Chondrocyte (in vitro differentiated cells): ENCODE measurements at places on chromosomes 4 and X. TPM values are rescaled to one million over a fixed set of nuclear protein-coding genes. Genes with fewer than 3 reads are reported as not detected.

- DNase-seq, result no peak
These were observed 21.0 kb downstream of the ADH5 start for GRCh38 chr4:99067617-99068016.

DNA sequence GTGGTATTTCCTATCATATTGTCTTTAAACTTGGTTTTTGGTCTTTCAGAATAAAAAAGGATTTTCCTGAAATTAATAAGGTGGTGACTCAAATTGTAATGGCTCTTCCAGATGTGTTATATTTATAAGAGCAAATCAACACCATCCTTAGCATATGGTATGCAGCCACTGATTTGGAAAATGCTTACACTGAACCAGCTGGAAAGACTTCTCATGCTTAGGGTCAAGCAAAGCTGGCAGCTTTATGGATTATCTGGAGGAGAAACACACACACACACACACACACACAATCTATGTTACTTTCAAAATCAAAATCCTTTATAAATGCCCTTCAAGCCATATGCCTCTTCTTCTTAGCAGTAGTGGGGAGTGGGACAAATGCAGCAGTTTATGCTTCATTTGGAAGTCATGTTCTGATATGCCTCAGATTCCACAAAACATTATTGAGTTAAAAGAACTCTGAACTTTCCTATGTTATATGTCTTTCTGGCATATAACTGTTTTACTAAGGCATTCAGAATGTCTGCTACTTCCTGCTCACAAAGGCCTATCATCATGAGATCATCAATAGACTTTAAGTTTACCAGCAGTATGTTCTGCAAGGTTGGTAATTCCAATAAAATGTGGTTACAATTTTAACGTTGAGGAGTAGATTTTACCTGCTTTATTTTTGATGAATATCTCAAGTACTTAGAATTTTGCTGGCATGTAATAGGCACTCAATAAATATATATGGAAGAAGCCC, 72.9 kb upstream of the PRDM5 start:
- no peak for DNase-seq

GRCh38 chr4:133565379-133565778, 416.3 kb downstream of the PCDH10 start:
- no peak for DNase-seq

- DNase-seq, result no peak
These were observed 95.9 kb upstream of the PTPN13 start for GRCh38 chr4:86497980-86498862.

- DNase-seq, result no peak
These were observed 131.2 kb downstream of the GLRA3 start for GRCh38 chr4:174697896-174698295.

DNA sequence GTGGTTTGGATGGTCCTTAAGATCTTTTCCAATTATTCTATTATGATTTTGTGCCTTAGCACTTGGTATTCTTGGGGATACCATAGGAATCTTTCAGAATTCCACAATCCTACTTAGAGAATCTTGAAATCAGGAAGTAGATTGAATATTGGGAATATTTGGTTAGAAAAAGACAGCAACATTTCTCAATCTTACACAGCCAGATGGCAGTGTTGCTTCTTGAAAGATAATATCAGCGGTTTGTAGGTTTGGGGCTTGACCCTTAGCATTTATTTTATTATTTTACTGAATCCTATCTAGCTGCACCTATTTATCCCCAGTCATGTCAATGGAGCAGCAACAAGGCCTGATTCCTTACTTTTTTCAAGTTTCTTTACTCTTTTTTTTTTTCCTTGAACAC, 28.6 kb downstream of the MAGEB1 start:
- no peak for DNase-seq

DNA sequence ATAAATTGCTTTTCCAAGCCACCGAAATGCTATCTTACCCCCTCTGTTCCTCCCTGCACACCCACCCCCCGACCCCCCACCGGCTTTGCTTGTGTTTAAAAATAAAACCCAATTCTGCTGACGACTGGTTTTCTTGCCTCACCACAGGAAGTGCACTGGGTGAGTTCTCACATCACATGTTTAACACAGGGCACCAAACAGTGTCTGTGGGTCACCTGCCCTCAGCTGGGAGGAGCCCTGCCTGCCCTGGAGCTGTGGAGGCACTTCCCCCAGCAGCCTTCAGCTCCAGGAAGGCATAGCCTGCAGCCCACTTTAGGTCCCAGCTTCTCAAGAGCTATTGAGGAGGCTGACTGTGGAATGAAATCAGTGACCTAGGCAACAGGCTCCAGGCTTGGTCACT, 8.8 kb downstream of the TMEM255A start:
- no peak for DNase-seq

- DNase-seq, result no peak
These were observed 16.4 kb upstream of the OTUD4 start for GRCh38 chr4:145196747-145197146.

GRCh38 chrX:14476205-14476604, 53.1 kb upstream of the GLRA2 start:
- DNase-seq, result no peak

DNA sequence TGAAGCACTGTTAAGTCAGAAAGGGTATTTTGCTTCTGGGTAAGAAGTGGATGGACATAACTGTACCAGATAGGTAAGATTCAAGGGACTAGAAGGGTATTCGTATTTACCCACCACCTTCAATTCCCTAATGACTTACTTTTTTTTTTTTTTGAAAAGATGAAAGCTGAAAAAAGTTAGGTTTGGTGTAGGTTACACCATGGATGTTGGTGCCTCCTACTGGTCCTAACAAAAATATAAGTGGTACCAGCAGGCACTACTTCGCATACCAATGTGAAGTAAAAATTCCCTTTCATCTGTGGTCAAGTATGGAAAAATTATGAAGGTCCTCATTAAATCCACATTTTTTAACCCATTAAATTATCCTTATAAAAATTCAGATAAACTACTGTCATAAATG, 7.2 kb downstream of the ANKRD17 start:
- no peak for DNase-seq

DNA sequence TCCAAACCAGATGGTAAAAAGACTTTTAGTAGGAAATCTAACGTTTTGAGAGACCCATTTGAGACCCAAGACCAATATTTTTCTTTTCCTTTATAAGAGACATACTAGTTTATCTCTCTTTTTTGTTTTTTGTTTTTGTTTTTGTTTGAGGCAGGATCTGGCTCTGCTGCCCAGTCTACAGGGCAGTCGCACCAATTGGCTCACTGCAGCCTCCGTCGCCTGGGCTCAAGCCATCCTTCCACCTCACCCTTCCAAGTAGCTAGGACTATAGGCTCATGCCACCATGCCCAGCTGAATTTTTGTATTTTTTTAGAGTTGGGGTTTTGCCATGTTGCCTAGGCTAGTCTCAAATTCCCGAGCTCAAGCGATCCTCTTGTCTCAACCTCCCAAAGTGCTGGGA, 77.2 kb upstream of the FHDC1 start:
- DNase-seq, result no peak

- DNase-seq, result no peak
These were observed 162.5 kb upstream of the GALNT7 start for GRCh38 chr4:173005912-173006633.

DNA sequence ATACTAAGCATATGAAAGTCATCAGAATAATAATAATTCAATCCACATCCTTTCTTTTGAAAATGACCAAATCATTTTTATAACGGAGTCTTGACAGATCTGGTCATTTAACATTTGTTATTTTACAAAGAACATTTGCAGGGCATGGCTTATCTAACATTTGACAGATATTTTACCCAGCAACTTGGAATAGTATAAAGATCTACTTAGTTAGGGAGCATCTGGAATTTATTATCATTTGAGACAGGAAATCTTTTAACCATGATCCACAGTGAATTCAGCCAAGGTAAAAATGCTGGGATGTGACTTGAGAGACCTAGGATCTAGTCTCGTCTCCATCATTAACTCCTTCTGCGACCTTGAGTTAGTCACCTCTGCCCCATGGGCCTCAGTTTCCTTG, 22.4 kb downstream of the STARD8 start:
- DNase-seq, result no peak

- DNase-seq, result no peak
These were observed 322.8 kb upstream of the EDA2R start for GRCh38 chrX:66961665-66962064.

GRCh38 chr4:15149839-15150592, 147.7 kb downstream of the CPEB2 start:
- no peak for DNase-seq

DNA sequence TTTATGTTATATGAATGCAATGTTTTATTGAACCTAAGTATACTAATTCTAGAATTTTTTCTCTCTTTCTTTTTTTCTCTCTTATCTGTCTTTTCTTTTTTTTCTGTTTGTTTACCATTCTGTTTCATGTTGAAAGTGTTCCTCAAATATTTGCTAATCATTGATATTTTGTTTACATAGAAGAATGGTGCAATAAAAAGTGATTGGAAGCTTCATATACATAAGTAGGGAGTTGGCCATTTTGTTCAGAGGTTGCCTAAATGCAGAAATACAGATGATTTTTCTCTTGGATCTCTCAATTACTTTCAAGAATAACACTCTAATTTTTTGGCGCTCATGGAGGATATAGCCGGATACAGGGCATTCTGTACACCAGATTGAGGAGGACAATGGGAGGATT, 5.7 kb upstream of the SERTM2 start:
- no peak for DNase-seq

GRCh38 chrX:154525606-154526490, 9.8 kb upstream of the FAM3A start:
- no peak for DNase-seq

DNA sequence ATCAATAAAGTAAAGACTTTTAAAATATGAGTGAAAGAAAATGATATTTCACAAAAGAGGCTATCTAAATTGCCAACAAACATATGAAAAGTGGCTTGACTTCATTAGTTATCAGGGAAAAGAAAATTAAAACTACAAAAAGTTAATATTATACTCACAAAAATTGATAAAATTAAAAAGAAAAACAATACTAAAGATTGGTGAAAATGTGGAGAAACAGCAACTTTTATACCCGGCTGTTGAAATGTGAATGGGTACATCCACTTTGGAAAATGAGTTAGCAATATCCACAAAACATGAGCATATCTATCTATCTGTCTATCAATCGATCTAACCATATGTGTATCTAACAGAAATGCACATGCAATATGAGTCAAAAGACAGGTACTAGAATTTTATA, 122.3 kb downstream of the ANAPC10 start:
- DNase-seq, result no peak

GRCh38 chr4:7938609-7939376, 868 bp downstream of the AFAP1 start:
- DNase-seq, result no peak

- DNase-seq, result no peak
These were observed 35.2 kb downstream of the SMIM20 start for GRCh38 chr4:25949173-25949748.

DNA sequence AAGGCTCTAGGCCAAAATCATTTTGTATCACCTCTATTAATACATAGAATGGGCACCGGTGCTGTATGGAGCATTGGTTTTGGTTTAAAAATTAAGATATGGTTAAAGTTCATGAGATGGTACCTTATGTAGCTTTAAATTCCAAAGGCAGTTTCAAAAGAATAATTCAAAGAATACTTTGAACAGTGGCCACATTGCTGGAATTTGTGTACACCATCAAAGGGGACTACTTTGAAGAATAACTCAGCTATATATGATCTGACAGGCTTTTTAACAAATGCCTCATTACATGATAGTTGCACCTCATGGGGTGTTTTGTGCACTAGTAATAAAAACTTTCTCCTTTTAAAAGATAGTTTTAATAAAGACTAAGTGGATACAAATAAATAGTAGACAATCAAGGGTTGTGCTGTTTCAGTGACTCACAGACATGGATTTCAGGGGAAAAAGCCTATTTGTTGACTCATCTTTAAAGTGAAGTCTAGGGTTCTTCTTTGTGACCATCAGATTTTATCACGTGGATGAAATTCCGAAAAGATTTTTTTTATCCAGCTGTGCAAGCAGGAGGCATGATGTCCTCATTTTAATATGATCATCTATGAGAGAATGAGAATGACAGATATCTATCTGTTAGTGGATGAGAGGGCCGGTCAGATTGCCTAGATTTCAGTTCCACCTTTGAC, 12.8 kb downstream of the MTM1 start:
- DNase-seq, result no peak

DNA sequence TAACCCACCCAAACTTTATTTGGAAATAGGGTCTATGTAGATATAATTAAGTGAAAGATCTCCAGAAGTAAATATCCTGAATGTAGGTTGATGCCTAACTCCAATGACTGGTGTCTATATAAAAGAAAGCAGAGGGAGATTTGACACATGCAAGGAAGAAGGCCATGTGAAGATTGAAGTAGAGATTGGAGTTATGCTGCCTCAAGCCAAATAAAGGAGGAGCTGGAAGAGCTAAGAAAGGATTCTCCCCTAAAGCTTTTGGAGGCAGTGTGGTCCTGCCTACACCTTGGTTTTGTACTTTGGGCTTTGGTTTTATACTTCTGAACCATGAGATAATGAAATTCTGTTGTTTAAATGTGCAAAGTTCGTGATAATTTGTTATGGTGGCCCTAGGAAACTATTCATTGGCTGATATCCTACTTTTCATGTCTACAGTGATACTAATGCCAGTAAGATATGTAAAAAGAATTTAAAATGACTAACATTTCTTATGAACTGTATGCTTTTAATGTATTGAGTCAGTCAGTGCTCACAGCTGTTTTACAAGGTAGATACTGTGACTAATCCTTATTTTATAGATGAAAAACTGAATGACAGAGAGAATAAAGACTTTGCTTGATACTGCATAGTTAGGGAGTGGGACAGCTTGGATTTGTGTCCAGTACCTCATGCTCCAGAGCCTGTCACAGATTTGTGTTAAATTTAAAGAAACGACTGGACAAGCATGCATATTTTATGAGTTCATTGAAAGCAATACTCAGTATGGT, 5.9 kb upstream of the RAB40AL start:
- DNase-seq, result no peak

- DNase-seq, result no peak
These were observed 32.5 kb downstream of the TLL1 start for GRCh38 chr4:165905405-165906027.

DNA sequence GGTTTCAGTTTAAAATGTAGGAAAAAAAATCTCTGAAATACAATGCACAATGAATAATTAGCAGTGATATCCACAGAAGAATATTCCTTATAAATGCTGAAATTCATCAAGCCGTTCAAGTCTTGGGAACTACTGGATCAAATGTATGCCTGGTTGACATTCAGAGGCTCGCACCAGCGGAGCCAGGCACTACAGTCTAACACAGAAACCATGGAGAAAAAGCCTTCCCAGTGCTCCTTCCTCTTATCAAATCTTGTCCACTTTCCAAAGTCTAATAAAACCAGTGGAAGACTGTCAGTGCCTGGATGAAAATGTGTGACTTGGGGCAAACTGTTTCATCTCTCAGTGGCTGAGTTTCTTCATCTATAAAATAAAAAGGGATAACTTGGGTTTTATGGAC, 35.9 kb downstream of the CENPU start:
- DNase-seq, result no peak

Gene GPRIN3
- 0.03 to 0.10 TPM (median 0.10 TPM) in 3 replicates for total RNA-seq

Gene SYTL5
- total RNA-seq, result 0.26 to 0.92 TPM (median 0.27 TPM) in 3 replicates

Gene GNRHR
- total RNA-seq, result not detected in 3 replicates

Gene FGF2
- total RNA-seq, result 25.0 to 26.2 TPM (median 25.1 TPM) in 3 replicates

Gene UGT2A2
- not detected in 3 replicates for total RNA-seq

Gene CFAP299
- 0.52 TPM in 1 of 3 replicates, not detected in the others for total RNA-seq

Gene RHOXF2B
- total RNA-seq, result not detected in 3 replicates

Gene GAGE1
- total RNA-seq, result not detected in 3 replicates

Gene TEC
- 0.12 to 0.35 TPM (median 0.26 TPM) in 3 replicates for total RNA-seq

Gene TEX11
- not detected in 3 replicates for total RNA-seq

Gene RBMX
- total RNA-seq, result 111 to 145 TPM (median 122 TPM) in 3 replicates

Gene MAGEA1
- total RNA-seq, result not detected in 3 replicates

Gene PCDH18
- 33.3 to 69.9 TPM (median 35.8 TPM) in 3 replicates for total RNA-seq

Gene ZNF827
- 23.8 to 40.9 TPM (median 27.6 TPM) in 3 replicates for total RNA-seq

Gene OFD1
- 17.8 to 19.4 TPM (median 18.1 TPM) in 3 replicates for total RNA-seq
